Activated CD8-positive, alpha-beta memory T cell treated with anti-CD3 and anti-CD28 coated beads for 4 hours (primary cell): ENCODE measurements at places on chromosomes 12 and 14.

DNA sequence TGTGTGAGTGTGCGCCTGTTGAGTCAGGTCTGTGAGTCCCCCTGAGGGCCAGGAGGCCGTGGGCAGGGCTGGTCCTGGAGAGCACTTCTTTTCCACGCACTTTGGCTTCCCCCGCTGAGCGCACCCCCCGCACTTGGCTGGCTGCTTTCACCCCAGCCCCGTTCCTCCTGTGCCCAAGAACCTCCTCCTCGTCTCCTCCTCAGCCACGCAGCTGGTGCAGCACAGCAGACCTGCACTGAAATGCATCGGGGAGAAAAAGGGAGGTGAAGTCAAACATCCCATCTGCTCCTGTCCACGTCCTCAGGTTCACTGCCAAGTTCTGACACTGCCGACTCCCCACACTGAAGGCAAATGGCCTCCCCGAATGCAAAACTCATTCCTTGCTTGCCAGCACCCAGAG is 362.7 kb upstream of the SFSWAP start:
- DNase-seq = no peak

GRCh38 chr14:100332797-100333196 is 9.7 kb downstream of the SLC25A47 start:
- DNase-seq = no peak

GRCh38 chr12:45368841-45369489 is 153.1 kb downstream of the ANO6 start:
- DNase-seq = no peak

- no peak for DNase-seq
Observed at GRCh38 chr12:131281016-131281415, 327.3 kb downstream of the ADGRD1 start.

DNA sequence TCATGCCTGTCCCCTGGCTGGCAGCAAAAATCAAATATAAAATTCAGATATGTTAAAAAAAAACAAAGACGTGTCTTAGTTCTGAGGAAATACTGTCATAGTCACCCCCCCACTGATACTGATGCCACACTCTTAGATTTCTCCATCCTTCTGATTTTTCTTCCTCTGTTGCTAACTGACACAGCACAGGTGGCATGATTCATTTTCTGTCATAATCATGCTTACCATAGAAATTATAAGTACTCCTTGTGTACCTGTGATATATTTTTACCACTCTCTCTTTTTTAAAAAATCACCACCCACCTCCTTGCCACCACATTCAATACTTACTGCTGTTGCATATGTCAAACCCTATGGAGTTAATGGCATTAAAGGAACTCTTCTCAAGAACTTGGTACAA is 209.2 kb downstream of the PPM1H start:
- DNase-seq = no peak

DNA sequence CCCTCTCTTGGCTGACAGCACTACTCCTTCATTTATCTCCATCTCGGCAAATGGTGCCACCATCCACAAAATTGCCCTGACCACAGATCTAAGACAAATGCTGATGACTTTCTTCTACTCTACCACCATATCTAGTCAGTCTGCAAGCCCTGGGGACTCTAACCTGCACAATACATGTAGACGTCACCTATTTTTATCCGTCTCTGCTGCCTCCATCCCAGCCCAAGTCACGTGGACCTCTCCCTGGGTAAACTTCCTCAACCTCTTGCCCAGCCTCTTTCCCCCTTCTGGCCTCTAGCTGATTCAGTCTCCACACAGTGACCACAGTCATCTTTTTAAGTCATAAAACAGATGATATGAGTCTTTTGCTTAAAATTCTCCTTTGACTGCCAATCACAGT is 1203.0 kb downstream of the AACS start:
- DNase-seq = no peak

DNA sequence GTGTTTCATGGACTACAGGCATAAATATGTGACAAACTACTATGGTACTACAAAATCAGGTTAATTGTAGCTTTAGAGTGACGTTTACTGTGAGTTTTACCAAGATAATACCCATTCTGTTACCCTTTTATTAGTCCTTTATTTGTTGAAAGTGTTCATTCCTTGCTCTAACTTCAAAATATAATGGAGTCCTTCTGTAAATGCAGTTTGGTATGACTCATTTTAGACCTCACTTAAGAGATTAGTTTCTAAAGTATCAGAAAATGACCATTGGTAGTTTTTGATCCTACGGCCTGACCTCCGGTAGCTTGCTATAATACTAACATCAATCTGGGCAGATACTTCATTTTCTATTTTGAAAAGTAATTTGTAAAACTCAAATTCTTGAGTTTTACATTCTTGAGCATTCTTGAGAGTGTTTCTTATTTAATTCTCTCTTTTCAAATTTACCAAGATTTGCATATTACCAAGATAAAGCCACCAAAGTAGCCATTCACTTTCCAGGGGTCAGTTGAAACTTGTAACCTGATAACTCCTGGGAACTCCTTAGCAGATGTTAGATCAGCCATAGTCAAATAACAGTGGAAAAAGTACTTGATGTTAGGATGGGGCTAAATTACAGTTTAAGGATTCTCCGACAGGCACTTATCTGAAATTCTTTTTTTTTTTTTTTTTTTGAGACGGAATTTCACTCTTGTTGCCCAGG is 4.2 kb downstream of the HSPA2 start:
- DNase-seq = no peak

GRCh38 chr12:102347811-102348210 is 132.6 kb downstream of the IGF1 start:
- no peak for DNase-seq

DNA sequence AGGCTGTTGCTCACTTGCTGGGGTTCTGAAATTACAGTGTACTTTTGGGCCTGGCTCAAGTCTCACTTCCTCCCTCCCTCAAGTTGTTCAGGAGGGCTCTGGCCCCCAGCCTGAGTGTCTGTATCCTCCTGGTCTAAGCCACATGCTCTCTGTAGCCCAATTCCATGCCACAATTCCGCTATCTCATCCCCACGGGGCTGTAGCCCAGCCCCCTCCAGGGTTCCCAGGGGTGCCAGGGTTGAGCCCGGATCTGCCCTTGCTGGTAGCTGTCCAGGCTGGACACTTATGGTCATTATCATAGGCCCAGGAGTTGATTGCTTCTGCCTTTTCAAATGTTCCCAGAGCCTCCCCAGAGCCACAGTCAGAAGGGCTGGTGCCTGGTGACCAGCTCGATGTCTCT is 65.3 kb downstream of the PRIMA1 start:
- no peak for DNase-seq

GRCh38 chr12:98227162-98227561 is 288.2 kb upstream of the TMPO start:
- no peak for DNase-seq

DNA sequence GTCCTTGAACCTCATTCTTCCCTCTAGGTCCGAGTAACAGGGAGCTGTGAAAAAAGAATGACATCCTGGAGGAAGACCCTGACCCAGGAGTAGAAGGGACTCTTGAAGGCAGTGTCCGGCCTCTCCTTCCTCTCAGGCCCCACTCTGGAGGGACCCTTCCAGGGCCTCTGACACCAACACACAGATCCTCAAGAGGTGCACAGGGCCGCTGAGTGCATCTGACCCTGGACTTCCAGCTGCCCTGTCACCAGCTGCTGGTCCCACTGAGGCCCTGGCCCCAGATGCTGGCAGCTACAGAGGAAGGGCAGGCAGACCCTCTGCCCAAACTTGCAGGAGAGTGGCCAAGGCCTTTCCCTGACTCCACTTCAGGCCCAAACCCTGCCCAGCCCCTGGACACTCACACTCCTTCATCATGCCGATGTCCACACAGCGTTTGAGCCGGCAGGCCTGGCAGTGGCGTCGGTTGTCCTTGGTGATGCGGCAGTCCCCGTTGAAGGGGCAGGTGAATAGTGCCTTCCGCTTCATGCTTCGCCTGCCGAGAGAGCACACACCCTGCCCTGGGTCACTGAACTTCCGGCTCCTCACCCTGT is 40.1 kb downstream of the VDR start:
- DNase-seq = no peak

GRCh38 chr12:70121562-70121961 is 121.7 kb upstream of the CNOT2 start:
- no peak for DNase-seq

- no peak for DNase-seq
Observed at GRCh38 chr14:23406244-23406643, 1.8 kb downstream of the MYH6 start.

- no peak for DNase-seq
Observed at GRCh38 chr12:34244608-34245007, 222.3 kb downstream of the ALG10 start.

DNA sequence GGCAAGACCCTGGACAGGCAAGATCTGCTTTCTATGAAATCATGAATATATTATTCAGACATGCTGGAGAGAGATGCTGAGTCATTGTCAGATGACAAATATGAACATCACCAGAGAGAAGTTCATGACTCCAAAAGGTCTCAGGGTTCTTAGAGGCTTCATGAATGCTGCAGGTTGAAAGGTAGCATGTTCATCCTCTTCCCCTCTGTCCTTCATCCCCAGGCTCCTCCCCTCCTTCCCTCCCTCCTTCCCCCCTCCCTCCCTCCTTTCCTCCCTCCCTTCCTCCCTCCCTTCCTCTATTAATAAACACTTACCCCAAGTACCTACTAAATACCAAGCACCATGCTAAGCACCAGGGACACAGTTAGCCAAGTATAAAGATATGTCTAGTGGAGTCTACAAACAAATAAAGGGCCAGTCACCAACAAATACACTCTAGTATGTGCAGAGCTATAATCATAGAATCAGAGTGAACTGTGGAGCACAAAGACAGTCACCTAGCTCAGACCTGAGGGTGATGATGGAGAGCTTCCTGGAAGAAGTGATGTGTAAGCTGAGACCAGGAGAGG is 46.2 kb downstream of the RPH3A start:
- DNase-seq = no peak

DNA sequence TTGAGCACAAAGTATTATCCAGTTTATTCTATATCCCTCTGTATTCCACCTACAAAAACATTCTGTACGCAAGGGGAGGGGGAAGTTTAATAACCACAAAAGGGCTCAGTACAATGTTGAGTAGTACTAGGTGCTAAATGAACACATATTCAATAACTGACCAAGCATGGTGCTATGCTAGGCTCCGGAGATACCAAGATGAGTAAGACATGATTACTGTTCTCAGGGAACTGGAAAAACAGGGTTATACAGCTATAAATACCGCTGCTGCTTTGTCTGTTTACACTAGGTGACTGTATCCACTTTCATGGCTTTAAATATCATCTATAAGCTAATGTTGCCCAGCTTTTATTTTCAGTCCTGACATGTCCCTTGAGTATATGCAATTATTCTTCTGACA is 135.8 kb downstream of the INSM2 start:
- DNase-seq = no peak

- no peak for DNase-seq
Observed at GRCh38 chr14:64676410-64677008, 27.7 kb upstream of the PLEKHG3 start.

- no peak for DNase-seq
Observed at GRCh38 chr12:112602150-112602549, 183.4 kb downstream of the PTPN11 start.

DNA sequence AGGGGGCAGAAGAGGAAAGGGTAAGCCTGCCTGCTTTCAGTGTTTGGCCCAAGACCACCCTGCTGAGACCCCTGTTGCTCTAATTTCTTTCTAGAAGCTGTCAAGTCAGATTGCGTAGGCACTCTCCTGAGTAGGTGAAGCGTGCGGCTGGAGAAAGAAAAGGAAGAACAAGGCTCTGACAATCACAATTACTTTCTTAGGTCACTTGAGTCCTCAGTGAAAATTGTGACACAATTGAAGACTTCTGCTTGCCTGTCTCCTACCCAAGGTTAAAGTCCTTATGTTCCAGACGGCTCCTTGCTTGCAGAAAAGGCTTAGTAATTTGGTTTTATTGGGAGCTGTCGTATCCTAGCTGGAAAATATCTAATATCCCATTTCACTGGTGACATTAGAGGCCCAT is 721 bp upstream of the CTSG start:
- DNase-seq = no peak

DNA sequence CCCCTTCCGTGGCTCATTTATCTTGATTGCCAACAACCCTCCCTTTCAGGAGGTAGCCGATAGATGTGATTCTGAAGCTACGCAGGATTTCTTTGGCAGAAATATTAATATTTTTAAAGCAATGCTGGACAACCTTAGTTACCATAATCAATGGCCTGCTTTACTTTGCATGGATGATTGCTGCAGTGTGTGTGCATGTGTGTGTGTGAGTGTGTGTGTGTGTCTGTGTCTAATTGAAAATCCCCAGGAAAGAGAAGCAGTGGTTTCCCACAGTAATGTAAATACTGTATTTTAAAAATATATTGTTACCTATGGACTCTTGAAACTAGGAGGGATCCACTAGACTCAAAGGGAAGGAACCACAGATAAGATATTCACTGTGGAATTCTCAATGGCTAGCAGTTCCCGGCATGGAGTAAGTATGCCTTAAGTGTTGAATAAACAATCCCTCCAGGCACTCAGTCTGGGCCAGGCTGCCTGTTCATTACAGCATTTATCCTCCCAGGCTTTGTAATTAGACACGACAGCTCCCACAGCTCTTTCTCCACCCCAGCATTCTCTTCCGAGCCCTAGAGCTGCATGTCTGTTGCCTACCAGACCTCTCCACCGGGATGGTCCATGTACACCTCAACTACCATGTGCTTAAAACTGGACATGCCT is 22.5 kb upstream of the C14orf132 start:
- DNase-seq = no peak
